Inflammatory macrophage treated with lipopolysaccharide for 4 hours (primary cell): ENCODE measurements at places on chromosomes 1 and 21.

GRCh38 chr1:220335668-220336067 lies 63.4 kb upstream of the RAB3GAP2 start:
- no peak for DNase-seq

DNA sequence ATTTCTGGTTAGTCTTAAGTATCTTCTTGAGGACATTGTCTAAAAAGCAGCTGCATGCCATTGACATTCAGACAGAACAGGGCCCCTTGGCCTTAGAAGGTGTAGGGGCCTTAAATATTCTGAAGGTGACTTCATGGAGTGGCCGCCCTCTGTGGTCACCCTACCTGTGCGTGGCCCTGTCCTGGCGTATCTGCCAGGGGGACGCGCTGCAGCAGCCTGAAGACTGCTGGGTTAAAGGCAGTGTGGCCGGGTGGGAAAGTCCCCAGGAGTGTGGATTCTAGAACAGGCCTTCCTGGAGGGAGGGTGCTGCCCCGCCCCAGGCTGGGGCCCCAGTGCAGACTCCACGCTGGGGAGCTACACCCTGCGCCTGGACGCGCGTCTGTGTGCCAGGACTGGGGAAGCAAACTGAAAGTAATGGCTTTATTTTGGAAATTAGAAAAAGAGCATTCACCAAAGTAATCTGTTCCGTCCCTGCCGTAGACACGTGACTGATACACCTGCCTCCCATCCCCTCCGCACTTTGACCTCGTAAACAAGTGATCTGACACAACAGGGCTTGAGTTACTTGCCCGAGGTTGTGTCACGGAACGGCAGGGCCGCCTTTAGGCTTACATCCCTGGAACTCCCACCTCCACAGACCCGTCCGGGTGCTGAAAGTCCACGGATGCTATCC lies 1.8 kb downstream of the AGPAT3 start:
- DNase-seq, result no peak

DNA sequence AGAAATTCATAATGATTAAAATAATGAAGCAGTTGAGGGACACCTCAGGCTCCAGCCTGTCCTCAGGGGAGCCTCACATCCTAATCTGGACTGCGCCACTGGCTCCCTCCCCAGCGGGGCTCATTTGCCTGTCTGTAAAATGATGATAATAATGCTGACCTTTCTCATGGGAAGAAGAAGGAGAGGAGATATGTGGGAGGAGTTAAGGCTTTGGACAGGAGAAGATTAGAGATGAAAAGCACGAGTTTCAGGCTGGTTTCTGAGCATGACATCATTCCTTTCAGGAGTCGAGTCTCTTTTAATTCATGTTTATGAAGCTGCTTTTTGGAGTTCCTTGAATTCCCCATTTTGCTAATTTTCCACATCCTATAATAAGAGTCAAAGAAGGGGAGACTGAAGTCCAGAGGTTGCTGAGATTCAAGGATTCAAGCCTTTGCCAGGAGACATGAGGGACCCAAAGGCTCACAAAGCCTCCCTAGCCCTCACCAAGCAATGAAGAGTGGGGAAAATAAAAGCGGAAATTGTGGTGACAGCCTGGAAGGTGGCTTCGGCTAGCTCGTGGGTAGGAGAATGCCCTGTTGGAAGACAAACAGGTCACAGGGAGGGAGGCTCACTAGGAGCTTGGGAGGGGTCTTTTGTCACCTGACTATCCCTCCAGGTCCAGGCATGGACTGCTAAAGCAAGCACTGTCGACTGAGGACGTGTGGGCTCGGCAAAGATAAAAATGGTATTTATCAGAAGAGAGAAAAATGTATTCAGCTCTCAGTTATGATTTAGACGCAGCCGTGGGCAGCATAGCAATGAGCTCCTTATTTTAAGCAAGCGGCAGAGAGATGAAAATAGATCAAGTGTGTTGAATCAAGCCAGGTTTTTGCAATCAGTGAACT lies 27.5 kb upstream of the STMN1 start:
- DNase-seq, result no peak

- DNase-seq, result peak; percentile 100
Observed at GRCh38 chr1:154272217-154272998, at the start of gene HAX1. Gene HAX1, plus strand, starts transcription at chr1:154272629. Its CDS starts 95 bp downstream, at chr1:154272724.
